ENCODE measurements at places on chromosomes 2 and 18. TPM values are rescaled to one million over a fixed set of nuclear protein-coding genes. Genes with fewer than 3 reads are reported as not detected.

- no peak for DNase-seq
- H3K4me3 ChIP-seq: no peak overlapping the region
- H3K27ac ChIP-seq: no peak overlapping the region
- H3K4me1 ChIP-seq: no peaks in the 10 kb centered on the region
- H3K36me3 ChIP-seq: peaks cover 20% of the 10 kb centered on the region
These were observed 32.4 kb downstream of the ACTR3 start for GRCh38 chr2:113922335-113922734.

DNA sequence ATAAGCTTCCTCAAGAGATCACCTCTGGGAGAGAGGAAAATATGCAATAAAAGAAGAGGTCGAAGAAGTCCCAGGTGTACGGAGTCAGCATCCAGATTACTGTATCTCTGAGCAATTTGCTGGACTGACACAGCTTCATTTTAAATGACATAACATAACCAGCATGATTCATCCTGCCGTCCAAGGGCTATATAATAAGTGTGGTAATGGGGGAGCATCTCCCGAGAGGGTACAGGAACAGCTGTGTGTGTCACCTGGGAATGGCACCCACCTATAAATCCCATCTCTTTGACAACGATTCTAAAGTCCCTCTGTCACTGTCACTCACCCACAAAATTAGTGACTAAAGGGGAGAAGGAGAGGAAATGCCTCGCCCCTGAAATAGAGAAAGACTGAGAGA lies 19.3 kb upstream of the FZD7 start:
- H3K27ac ChIP-seq: no peak overlapping the region
- no peaks in the 10 kb centered on the region for H3K4me1 ChIP-seq
- H3K36me3 ChIP-seq: no peaks in the 10 kb centered on the region
- no peak for DNase-seq
- no peak overlapping the region for H3K4me3 ChIP-seq

DNA sequence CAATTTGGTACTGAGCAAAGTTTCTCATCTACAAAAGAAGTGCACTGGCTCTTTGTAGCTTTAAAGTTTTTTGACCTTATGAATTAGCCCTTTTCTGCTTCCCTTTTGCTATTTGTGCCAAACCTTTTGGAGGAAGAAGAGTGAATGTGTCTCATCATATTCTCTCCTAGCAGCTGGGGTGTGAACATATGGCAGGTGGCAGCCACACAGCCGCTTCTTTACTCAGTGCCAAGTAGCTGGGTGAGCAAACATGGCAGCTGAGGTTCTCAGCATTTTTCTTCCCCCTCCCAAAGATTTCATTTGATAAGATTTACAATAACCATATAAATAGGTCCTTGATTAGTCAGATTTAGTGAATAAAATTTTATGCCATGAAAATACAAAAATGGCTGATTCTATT lies 46.7 kb upstream of the STK17B start:
- H3K27me3 ChIP-seq: no peaks in the 10 kb centered on the region
- H3K36me3 ChIP-seq: peaks cover 2% of the 10 kb centered on the region
- no peaks in the 10 kb centered on the region for H3K4me1 ChIP-seq
- no peak for DNase-seq
- H3K27ac ChIP-seq: no peak overlapping the region
- H3K4me3 ChIP-seq: no peak overlapping the region

DNA sequence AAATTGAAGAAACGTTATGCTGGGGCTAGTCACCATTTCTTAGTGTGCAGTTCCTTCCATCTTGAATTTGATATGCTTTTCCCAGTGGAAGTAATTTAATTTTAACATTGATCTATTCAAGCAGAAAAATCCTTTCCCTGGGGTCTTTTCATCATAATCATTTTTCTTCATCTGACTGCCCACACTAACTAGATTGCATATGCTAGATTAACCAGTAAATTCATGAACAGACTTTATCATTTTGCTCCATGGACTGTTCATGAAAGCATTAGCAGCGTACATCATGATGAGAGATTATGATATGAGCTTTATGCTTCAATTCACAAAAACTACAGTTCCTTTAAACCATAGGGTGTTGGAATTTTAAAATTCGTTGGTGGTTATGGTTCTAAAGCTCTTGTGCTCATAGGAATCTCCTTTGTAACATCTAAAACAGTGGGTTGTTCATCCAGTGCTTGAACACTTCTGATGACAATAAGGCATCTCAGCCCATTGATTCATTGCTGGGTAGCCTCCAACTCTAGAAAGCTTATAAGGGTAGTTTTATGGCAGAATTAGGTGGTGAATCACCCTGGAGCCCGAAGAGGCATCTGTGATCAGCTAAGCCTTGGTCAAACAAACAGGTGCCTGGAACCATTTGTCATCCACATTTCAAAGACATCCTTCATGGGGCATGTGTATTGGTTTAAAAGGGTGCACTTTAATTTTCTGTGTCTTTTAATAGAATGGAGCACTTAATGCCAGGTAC lies 77.2 kb upstream of the NDUFV2 start:
- no peaks in the 10 kb centered on the region for H3K4me1 ChIP-seq
- no peaks in the 10 kb centered on the region for H3K27me3 ChIP-seq
- H3K36me3 ChIP-seq: no peaks in the 10 kb centered on the region
- DNase-seq: no peak

DNA sequence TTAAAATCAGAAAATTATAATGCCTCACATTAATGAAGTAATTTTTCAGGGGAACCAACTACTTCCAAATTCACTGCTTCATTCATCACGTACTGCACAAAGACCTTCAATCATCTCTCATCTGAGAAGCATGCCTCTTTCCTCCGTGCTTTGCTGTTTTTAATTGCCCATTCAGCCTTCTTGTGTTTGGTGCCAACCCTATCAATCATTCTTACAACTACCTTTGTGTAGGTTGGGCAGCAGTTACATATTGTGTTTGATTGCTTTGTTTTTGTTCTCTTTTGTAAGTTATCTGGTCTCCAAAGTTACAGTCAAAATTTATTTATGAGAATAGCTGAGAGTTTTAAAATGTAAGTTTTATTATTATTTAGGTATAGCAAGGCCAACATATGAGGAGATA lies 549.0 kb upstream of the SLC8A1 start:
- H3K4me3 ChIP-seq: no peak overlapping the region
- H3K36me3 ChIP-seq: no peaks in the 10 kb centered on the region
- H3K27me3 ChIP-seq: no peaks in the 10 kb centered on the region
- DNase-seq: no peak
- H3K27ac ChIP-seq: no peak overlapping the region
- H3K4me1 ChIP-seq: no peaks in the 10 kb centered on the region

DNA sequence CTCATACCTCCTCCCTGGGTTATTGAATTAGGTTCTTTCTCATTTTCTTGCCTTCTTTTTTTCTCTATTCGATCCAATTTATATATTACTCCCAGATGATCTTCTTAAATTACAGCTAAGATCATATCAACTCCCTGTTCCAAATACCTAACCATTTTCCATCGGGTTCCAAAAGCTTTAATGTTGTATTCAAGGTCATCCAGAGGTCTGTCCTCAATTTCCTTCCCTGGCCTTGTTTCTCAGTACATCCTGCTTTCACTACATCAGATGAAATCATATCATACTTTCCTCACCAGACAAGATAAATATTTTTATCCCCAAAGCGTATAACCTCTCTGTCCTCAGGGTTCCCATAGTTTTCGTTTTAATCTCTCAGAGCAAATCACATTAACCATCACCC lies 36.3 kb upstream of the GREB1L start:
- H3K27me3 ChIP-seq: no peaks in the 10 kb centered on the region
- H3K27ac ChIP-seq: no peak overlapping the region
- H3K36me3 ChIP-seq: no peaks in the 10 kb centered on the region

DNA sequence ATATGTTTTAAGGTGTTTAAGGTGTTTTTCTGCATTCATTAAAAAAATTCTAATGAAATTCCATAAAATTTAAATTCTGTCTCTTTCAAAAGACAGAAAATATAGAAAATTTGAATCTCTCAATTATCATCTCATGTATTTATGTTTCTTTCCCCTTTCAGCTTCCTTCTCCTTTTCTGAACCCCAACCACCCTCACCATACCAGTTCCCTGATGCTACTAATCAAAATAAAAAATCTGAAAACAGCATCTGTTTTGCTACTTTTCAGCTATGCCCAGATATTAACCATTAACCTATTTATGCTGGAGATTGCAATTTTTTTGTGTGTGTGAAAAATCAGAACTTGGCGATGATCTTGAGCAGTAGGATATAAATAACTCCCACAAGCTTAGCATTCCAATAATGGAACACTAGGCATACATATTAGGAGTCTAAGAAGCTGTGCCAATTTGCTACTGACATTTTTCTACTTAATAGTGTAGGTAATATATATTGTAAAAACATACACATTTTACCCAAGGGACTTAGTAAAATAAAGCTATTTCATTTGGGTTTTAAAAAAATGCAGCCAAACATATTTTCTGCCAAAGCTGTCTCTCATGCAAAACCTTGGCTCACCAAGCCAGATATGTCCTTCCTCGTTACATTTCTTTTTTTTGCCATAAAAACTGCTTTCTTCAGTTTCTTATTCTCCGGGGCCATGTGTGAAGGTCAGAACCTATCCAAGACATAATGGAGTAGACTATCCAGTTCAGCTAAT lies 32.6 kb upstream of the AGPS start:
- no peaks in the 10 kb centered on the region for H3K4me1 ChIP-seq
- H3K27me3 ChIP-seq: no peaks in the 10 kb centered on the region

DNA sequence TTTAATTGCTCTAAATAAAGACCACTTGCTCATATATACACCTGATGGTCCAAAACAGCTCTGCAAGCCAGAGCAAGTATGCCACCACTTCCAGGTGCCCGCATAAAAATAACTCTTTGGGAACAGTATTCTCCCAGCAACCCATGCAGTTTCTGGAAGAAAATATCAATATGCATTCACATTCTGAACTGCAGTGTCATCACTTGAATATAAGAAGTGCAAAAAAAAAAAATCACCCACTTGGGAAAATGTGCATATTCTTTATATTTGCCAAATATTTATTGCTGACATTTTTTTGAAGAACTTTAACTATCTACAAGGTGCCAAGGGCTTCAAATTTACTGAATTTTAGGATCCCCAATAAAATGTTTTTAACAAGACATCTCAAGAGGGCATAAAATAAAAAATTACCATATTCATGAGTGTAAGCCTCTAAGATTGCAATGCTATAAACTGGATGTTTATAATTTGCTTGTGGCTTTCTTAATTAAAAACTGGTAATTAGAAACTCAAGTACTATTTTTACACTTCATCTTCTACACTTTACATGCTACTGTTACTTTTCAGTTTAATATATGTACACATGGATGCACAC lies 360.6 kb upstream of the HNRNPA3 start:
- H3K4me1 ChIP-seq: no peaks in the 10 kb centered on the region
- no peaks in the 10 kb centered on the region for H3K36me3 ChIP-seq
- DNase-seq: no peak
- no peaks in the 10 kb centered on the region for H3K27me3 ChIP-seq
- H3K27ac ChIP-seq: no peak overlapping the region

The MSH6 gene
- 40.5 TPM for total RNA-seq

The C2orf15 gene
- 0.33 TPM for total RNA-seq

The CXCR1 gene
- 1.8 TPM for total RNA-seq

The G6PC2 gene
- not detected for total RNA-seq

The NEB gene
- 0.28 TPM for total RNA-seq

The NAT8 gene
- total RNA-seq: 10.7 TPM

The CENPO gene
- total RNA-seq: 17.8 TPM

The ARHGAP15 gene
- total RNA-seq: 14.9 TPM

Measured in liver (tissue), 10 donors.